WTC11 (cell line): ENCODE measurements at places on chromosomes 2 and 18.

- no peak for DNase-seq
Observed at GRCh38 chr2:163647300-163647699, 88.5 kb downstream of the FIGN start.

DNA sequence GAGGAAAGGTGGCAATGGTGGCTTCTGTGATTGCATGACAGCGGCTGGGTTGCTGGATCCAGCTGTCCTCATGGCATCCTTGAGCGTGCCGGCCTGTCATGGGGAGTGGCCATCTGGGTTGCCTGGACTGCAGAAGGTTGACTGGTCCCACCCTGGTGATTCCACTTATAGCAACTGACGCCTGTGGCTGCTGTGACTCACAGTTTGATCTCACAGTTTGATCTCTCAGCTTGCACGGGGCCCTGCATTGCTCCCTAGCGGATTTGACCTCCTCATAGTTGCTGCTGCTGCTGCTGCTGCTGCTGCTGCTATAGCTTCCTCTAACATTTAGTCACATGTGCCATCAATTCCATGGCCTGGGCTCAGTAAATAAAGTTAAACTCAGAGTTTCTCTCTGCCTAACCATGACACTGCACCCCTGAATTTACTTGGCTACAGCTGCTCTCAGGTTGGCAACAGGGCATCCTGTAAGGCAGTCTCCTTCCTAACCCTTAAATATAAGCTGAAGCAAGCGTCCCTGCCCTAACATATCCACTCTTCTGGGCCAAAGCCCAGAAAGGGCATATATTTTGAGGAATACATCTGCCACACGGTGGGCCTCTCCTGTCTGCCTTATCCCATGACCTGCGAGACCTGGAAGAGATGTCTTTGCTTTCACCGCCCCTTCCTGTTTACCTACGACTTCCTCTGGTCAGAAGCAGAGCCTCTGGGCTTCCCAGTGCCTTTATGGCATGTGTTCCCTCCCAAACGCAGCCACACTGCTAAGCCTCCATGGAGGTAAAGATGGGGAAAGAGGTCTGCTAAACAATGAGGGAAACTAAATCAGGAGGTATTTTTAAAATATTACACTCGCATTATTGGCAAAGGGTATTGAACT lies 37.8 kb upstream of the CCDC150 start:
- DNase-seq: no peak

DNA sequence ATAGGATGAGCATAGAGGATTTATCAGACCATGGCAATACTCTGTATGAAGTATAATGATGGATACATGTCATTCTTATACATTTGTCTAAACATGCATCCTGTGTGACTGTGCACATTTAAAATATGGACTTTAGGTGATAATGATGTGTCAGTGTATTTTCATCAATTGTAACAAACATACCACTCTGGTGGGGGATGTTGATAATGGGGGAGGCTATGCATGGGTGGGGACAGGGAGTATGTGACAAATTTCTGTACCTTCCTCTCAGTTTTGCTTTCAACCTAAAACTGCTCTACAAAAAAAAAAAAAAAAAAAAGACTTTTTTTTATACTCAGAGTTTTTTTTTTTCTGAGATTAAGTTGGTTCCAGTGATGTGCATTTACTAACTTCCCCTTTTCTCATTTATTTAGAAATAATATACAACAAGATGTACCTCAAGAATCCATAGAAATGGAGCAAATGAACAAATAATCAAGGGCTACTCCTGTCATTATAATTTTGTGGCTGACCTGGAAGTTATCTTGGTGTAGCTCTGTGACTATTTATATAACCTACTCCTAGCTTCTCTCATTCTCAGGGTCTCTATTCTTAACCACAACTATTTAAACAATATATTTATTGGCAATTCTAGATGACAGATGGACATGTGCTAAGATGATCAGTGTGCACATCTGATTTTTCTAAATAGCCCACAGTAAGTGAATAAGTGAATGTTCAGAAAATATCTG lies 108.9 kb upstream of the ITGA4 start:
- DNase-seq: no peak

DNA sequence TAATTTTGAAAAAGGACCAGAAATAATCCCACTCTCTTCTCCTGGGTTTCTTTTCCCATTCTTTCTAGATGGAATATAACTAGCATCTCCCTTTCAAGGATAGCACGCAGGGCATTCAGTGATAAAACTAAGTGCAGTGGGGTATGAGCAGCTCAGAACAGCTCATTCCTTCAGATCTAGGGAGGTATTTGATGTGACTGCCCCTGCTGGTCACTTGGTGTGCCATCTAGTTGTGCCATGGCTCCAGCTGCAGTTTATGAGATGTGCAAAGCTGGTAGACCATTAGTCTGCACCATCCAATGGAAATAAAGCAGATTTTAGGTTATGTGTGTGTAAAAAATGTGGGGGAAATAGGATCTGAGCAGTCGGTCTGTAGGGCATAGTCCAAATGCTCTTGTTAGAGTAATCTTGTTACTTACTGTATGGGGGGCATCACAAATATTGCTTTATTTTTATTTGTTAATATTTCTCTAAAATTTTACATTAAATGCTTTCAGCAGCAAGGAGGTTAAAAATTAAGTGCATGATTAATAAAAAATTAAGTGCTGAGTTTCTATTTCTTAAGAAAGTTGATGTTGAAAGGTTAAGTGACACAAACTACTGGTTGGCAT lies 38.9 kb downstream of the CTAGE1 start:
- DNase-seq: peak; percentile 39

DNA sequence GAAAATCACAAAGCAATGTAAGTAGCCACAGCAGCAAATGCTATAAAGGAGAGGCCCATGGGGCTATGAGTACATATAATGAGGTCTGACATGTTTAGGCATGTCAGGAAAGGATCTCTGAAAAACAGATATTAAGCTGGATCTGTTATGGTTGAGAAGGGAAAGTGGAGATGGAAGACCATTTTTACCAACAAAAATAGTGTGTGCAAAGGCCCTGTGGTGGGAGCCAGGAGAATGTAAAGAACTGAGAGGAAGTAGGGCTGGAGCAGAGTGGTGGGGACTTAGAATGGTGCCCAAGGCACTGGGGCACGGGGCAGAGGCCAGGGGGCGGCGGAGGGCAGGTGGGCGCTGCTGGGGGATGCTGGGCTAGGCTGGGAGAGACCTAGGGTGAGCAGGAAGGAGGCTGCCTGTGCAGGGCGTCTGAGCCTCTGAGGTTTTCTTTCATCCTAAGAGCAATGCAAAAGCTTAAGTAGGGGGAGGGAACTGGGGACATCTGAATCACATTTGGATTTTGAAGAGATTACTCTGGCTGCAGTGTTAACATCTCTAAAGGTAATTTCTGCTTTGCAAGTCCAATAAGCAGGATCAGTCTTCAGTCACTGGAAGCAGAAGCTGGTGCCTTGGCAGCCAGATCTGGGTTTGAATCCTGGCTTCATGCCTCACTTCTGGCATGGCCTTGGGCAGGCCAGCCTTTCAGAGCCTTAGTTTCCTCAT lies 4.9 kb upstream of the AGFG1 start:
- no peak for DNase-seq

DNA sequence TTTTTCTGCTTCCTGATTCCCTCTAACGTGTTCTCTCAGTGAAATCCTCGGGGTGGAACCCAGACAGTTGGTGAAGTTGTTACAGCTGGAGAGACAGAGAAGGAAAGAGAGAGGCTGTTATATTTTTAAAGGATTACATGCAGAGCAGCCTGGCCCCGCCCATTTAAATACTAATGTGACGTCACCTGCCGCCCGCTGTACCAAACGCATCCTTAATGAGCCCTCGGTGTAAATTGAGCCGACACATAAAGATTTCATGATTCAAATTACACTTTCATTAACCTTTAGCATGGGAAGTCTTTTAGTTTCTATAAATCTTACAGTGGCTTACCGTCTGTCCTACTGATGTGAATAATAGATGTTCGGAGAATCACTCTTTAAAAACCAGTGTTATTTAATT lies 164.0 kb upstream of the SIX3 start:
- peak; percentile 52 for DNase-seq

GRCh38 chr18:52391810-52392559 lies 52.0 kb downstream of the DCC start:
- DNase-seq: no peak

DNA sequence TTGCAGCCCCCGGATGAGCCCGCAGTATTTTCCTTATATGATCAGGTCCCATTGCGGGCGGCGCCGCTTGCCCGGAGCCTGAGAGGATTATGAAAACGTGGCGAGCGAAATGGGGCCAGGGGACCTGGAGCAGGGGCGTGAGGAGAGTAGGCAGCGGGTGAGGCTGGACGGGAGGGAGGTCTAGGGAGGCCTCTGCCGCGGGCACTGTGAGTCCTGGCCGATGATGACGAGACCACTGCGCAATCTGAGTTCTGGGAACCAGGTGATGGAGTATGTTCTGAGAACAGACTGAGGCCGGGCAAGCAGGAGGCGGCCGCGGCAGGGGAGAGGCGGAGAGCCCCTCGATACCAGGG lies 790 bp upstream of the ACAA2 start:
- DNase-seq: peak; percentile 57

DNA sequence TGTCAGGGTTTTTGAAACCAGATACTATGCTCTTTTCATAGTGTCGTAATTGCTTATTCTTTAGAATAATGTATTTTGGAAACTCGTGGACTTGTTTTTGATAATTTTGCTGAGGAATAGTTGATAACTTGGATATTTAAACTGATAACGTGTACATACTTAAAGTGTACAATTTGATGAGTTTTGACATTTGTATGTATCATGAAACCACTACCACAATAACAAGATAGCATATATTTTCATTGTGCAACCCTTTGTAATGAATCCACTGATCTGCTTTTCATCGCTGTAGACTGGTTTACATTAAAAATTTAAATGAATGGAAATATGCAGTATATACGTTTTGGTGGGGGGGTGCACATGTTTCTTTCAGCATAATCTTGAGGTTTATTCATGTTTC lies 45.8 kb downstream of the AGFG1 start:
- no peak for DNase-seq

GRCh38 chr2:190685333-190685732 lies 36.5 kb downstream of the NAB1 start:
- no peak for DNase-seq

- DNase-seq: no peak
Observed at GRCh38 chr18:79400591-79401381, 5.1 kb downstream of the NFATC1 start.

DNA sequence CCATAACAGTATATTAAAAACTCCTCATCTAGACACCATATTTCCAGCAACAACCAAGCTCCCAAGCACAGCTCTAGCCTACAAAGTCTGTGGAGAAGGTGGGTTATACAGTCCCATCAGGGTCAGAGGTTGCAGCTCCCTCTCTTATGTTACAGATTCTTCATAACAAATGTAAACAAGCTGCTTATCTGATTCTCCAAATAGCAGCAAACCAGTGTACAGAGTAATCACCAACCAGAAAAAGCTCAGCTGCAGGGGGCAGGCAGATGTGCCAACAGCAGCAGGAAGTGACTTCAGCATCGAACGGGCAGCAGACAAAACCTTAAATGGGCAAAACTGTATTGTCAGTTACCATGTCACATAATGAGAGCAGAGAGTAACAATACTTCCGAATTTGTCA lies 52.9 kb upstream of the NABP1 start:
- DNase-seq: no peak

GRCh38 chr2:65314801-65315441 lies 87.3 kb downstream of the ACTR2 start:
- no peak for DNase-seq

- no peak for DNase-seq
Observed at GRCh38 chr2:171341394-171342066, 92.3 kb downstream of the METTL8 start.

- DNase-seq: no peak
Observed at GRCh38 chr18:79488311-79489050, 92.8 kb downstream of the NFATC1 start.

DNA sequence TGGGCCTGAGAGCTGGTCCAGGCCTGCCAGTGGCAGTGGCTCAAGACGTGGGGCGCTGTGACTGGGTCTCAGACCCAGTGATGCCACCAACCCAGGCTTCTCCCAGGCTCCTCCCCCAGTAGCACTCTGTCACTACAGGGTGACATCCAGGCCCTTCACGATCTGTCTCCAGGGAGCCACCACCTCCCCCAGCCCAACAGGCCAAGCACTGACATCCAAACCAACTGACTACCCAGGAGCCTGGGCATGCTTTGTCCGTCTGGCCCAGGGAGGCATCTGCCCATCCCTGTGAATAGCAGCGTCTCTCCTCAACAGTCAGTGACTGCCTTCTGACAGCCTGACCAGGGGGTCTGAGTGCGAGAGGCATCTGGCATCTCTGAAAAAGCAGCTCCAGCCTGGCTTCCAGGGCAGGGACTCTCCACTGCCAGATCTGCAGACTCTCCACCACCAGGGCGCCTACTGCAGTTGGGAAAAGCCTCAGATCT lies 13.0 kb downstream of the TEX44 start:
- DNase-seq: no peak

DNA sequence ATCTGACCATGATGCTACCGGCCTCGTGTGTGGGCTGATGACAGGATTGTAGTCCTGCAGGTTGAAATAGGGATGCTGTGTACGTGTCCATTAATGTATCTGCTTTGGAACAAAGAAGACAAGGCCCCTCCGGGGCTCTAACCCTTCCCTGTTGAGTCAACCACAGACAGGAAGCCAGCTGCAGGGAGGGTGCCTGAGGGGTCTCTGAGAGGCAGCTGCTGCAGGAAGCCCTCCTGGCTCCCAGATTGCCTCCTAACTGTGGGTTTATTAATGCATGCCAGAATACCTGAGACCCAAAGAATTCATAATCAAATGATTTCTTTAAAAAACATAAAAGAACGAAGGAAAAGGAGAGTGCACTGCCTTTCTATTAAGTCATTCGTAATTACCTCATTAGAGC lies 140.4 kb downstream of the CELF4 start:
- no peak for DNase-seq

DNA sequence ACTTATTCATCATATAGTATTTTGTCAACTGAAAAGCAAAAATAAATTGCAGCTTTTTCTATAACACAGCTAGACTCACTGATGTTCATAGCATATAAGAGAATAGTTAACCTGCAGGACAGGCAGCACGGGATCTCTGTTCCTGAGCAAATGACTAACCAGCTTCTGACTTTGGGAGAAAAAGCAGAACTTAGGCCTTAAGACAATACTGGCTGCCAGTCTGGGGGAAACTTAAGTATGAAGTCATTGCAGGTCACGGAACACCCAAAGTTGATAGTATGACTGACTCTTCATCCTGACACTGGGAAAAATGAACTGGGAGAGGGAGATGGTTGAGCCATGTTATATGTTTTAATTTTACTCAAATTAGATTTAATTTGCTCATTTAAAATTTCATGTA lies 113.0 kb downstream of the DPP4 start:
- DNase-seq: no peak

DNA sequence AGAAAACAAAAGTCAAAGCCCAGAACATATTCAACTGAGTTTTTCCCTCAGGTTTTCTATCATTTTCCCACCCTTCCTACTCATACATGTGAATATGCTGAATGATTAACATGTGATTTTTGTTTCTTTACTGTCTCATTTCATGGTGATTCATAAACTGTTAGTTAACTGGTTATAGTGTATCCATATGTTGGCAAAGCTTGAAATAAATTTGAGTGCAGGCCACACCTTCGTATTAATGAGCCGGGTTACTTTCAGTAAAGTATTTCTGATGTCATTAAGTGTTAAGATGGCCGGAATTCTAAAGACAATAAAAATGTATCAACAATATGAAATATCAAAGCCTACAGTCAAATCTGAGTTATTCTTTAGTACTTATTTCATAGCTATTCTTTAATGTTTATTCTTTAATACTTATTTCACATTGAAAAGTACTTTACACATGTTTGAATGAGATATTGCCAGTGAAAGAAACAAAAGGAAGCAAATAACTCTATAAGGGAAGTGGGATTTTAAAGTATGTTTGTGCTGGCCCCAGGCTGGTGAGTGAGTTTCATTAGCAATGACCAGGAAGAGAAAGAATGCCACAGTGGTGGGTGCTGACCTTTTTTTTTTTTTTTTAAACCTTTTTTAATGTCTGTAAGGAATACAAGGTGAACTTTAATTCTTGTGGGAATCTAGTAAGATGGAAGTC lies 178.6 kb downstream of the NEDD4L start:
- no peak for DNase-seq
